CD8-positive, alpha-beta T cell (primary cell): ENCODE measurements at places on chromosomes 12 and 14.
A peak's percentile ranks its signal among the peaks of the same experiment; 100 is the strongest.

- DNase-seq = no peak
Observed at GRCh38 chr14:61409782-61410181, 88.4 kb downstream of the PRKCH start.

GRCh38 chr12:69091442-69092017, 147.8 kb upstream of the CPSF6 start:
- DNase-seq = no peak

DNA sequence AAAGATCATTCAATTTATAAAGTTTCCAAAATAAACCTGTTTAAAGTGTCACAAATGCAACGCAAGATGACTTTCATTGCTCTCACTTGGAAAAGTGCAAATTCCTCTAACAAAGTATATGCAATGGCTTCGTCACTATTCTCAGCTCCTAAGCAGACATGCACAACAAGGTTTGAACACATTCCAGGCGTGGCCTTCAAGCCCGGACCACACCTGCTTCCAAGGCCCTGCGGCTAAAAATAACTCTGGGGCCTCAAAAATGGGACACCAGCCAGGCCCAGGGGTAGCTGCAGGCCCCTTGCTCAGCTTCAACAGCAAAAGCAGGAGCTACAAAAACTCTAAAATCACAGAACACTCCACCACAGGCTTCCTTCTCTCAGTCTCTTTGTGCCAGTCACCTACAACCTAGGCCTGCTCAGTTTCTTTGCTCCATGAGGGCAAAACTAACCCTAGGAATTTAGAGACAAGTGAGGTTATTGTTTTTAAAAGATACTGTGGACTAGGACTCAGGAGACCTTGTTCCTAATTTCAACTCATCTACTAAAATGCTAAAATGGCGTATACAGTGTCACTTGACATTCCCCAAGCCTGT, 29.3 kb downstream of the DUSP16 start:
- no peak for DNase-seq

DNA sequence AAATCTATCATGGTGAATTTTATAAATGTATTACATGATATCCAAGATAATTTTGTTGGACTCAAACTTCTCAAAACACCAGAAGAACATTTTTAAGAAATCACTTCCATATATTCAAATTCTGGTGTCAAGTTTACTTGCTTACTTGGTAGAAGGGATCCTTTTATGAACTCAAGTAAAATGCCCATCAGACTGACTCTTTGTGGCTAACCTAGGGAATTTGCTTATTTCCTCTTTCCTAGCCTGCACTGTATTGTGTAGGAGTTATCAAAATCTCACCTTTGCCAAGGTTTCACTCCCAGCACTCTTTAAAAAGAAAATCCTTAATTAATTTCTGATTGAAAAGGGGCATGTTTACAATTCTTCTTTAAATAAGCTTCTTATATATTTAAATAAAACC, 196.5 kb downstream of the DUSP6 start:
- no peak for DNase-seq

GRCh38 chr14:61884711-61885110, 122.5 kb downstream of the SNAPC1 start:
- no peak for DNase-seq

GRCh38 chr12:3912863-3913262, 39.7 kb upstream of the PARP11 start:
- DNase-seq = no peak

DNA sequence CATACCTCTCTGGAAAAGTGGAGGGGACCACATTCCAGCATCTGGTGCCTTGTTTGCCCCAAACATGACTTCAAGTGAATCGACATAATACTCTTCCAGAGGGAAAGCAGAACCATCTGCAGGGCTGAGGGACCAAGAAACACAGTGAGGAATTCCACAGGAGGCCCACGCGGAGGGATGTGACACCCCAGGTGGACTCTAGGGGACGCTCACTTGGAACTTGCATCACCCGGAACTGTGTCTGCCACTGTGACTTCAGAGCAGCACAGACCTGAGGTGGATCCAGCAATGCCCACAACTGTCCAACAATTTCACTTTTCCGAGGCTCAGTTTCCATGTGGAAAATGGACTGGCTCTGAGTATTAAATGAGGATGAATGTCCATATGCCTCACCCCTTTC, 14.3 kb upstream of the CLMN start:
- DNase-seq = no peak

- no peak for DNase-seq
Observed at GRCh38 chr14:103819503-103820307, 27.7 kb downstream of the PPP1R13B start.

DNA sequence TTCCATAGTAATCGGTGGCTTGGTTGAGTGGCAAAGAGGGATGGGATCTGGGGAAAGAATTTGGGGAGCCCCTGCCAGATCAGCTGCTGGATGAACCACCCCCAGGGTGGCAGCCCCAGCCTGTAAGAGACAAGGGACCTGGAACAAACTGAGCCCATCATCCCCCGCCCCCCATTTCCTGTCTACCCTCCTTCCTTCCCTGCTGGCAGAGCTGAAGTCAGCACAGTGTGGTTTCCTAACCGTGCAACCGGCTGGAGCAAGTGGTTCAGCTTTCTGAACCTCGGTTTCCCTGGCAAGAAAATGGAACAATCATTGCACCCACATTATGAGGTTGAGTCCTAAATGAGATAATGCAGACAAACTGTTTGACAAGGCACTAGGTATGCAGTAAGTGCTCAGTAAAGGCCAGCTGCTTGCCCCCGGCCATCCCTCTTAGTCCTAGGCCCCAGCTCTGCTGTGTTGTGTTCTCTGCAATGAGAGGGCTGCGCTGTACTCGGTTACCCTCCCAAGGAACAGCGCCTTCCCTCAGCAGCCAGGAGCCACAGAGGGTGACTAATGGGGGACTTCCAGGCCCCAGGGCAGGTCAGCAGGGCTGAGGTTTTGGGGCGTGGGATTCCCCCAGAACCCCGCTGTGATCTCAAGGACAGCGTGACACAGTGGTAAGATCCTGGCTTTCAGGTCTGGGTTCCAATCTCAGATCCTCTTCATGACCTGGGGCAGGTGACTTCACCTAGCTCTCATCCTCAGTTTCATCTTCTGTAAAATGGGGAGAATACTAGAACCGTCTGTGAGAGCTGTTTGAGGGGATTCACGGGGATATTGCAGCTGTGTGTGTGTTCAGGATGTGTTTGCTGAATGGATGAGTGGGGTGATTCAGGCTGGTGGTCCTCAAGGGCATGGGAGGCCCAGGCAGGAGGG, 16.5 kb downstream of the SELPLG start:
- DNase-seq = peak; percentile 89

- DNase-seq = no peak
Observed at GRCh38 chr12:12553208-12553785, 9.4 kb downstream of the DUSP16 start.

GRCh38 chr12:92340441-92341064, 194.9 kb upstream of the BTG1 start:
- DNase-seq = no peak

- no peak for DNase-seq
Observed at GRCh38 chr14:104752423-104752734, 568 bp upstream of the SIVA1 start.

GRCh38 chr12:92702754-92703679, at the start of gene PLEKHG7:
Gene PLEKHG7 (plus strand): TSS chr12:92702989. CDS start chr12:92706632, 3,643 bp downstream.
- no peak for DNase-seq

DNA sequence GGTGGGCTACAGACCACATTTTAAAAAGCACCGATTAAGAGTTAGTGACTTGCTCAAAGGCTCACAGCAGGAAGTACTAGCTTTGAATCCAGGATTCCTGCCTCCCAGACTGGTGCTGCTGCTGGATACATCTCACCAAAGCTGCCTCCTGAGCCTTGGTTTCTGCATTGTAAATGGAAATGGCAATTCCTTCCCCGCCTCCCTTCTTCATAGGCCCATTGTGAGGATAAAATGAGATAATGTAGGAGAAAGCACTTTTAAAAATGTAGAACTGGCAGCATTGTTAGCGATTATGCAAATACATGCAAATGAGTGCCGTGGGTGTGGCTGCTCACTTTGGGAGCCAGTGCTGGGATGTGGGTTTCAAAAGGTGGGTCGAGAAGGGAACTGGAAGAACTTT, 15.4 kb downstream of the PDE1B start:
- no peak for DNase-seq

GRCh38 chr14:100533656-100534485, 53.3 kb downstream of the BEGAIN start:
- DNase-seq = no peak

GRCh38 chr14:83850092-83850491, 1679.9 kb upstream of the FLRT2 start:
- DNase-seq = no peak

DNA sequence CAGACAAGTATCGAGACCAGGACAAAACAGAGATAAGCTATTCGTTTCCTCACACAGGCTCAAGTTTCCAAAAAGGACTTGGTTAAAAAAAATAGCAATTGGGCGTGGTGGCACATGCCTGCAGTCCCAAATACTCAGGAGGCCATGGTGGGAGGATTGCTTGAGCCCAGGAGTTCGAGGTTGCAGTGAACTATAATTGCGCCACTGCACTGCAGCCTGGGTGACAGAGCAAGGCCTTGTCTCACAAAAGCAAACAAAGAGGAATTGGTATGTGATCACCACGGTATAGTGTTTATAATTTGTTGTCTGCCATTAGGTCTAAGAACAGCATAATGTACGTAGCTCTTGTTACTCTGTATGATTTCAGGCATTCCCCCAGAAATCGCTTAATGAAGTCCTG, 175.3 kb downstream of the DERA start:
- no peak for DNase-seq

DNA sequence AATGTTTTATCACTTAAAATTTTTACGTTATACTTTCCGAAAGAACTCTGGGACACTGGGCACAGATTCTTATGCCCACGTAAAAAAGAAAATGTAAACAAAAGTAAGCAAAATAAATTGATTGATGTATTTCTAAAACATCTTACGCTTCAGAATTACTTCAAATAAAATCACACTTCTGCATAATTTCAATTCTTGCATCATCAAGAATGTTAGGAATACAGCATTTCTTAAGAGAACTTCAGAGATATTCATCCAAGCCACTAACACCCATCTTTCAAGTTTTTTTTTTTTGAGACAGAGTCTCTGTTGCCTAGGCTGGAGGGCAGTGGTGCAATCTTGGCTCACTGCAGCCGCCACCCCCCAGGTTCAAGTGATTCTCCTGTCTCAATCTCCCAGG, 180.6 kb downstream of the MED13L start:
- no peak for DNase-seq

DNA sequence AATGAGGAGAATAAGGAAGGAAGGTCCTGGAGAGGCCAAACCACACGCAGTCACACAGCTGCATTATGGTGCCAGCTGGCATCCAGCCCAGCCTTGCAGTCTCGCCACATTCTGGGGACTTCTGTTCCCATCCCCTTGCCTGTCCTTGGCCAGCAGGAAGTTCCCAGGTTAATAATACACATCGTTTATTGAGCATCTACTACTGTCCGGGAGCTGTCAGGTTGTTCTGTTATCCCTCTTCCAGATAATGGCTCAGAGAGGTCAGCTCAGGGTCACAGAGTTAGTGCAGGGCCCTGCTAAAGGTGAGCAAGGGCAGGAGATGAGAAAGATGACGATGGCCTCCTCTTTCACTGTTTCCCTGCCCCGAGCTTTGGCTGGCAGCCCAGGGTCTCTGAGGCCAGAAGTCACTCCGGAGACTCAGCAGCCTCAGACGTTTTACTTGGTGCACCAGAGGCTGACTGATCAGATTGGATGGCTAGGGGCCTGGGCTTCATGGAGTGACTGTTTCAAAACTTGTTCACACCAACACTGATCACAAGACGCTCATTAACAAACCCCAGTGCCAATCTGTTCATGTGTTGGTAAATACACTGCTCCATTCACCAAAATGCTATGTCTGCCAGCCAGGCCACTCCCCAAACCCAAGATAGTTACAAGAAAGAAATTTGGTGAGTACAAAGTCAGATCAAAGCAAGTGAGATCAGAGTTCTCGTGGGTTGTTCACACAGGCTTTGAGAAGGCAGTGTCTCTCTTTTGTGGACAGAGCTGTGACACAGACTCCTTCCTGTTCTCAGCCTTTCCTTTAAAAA, 79.2 kb downstream of the B4GALNT3 start:
- DNase-seq = peak; percentile 29

DNA sequence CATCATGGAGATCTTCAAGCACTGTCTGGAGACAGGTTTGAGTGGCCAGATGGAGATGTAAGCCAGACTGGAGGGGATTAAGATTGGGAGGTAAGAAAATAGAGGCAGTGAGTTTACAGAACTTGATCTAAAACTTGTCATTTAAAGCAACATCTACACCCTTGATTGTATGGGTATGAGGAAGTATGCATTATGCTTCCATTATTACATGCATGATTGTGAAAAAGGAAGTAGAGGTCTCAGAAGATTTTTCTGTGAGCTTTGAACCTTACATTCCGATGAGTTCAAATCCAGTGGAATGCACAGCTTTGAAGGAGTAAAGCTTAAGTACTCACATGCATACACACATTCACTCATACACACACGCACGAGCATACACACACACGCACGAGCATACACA, 550.8 kb downstream of the MED13L start:
- no peak for DNase-seq

DNA sequence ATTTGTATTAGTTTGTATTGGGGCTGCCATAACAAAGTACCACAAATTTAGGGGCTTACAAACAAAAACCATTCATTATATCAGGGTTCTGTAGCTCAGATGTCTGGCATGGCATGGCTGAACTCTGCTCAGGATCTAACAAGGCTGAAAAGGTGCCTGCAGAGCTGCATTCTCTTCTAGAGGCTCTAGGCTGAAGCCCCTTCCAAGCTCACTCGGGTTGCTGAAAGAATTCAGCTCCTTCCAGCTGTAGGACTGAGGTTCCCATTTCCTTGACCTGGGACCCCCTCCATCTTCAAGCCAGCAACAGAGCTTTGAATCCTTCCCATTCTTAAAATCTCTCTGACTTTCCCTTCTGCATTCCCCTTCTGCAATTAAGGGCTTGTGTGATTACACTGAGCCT, 90.7 kb downstream of the NUAK1 start:
- DNase-seq = no peak

- DNase-seq = peak; percentile 52
Observed at GRCh38 chr12:120584343-120585149, 3.3 kb upstream of the POP5 start.

- DNase-seq = no peak
Observed at GRCh38 chr14:44741431-44741830, 220.3 kb downstream of the KLHL28 start.

DNA sequence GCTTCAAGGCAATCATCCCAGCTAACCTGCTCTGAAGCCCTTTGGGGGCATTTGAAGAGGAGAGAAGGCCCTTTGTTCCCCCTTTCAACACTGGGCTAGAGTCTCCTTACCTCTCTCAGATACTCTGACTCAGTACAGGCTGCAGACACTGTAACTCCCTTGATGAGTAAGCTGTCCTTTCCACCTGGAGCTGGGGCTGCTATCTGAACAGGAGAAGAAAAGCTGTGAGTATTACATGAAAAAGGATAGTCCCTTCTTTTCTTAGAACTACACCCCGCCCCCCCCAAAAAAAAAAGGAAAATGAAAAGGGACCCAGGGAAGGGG, 186.6 kb upstream of the PLEKHG7 start:
- no peak for DNase-seq

GRCh38 chr14:103115845-103116572, 7.3 kb upstream of the TNFAIP2 start:
- DNase-seq = no peak

GRCh38 chr12:124597041-124597440, 29.6 kb upstream of the NCOR2 start:
- no peak for DNase-seq
